ENCODE measurements at places on chromosomes 5 and 9.

GRCh38 chr5:9495121-9495520 lies 50.8 kb downstream of the SEMA5A start:
- DNase-seq = no peak

- no peak for DNase-seq
These were observed 6.2 kb downstream of the GNPDA1 start for GRCh38 chr5:142006363-142007236.

GRCh38 chr5:9905661-9906060 lies 275.5 kb upstream of the TAS2R1 start:
- DNase-seq = no peak

DNA sequence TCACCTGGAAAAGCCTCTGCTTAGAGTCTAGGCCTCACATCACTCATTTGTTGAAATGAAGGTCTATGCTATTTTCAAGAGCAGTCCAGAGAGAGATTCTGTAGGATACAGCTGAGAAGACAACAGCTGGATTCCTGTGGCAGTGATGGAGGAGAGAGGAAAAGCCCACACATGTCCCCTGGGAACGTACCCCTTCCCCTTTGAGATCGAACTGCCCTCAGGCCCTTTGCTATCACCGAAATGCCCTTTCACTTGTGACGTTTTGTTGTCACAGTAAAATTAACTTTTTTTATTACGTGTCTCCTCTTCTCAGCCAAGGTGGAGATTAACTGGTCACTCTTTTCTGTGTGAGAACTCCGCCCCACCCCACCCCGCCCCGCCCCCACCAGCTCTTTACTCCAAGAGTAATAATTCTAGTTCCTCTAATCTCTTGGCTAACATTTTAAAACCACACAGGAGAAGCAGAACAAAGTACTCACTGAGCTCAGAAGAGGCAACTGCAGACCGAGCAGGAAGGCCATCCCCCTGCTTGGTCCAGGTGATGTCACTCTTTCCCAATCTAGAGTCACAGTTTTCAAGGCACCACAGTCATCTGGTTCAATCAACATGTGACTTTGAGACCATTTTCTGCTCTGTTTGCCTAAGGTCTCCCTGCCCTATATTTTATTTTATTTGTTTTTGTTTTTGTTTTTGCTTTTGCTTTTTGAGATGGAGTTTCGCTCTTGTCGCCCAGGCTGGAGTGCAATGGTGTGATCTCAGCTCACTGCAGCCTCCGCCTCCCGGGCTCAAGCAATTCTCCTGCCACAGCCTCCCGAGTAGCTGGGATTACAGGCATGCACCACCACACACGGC lies 105.6 kb downstream of the SUSD1 start:
- no peak for DNase-seq

DNA sequence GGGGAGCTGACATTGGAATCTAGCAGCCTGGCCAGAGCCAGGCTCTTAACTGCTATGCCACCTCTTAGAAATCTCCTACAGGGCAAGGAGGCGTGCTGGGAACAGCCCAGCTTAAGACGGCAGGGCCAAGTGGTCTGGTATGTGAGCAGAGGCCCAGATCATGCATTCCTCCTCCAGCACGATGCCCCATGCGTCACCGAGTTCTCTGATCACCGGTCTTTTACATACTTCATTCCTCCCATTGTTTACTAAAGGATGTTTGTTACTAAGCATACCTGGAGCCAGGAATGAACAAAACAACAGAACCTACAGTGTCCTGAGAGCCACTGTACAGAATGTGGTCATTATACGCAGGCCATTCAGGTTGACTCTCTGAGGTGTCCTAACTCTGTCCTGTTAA lies 73.8 kb downstream of the TRIO start:
- no peak for DNase-seq

DNA sequence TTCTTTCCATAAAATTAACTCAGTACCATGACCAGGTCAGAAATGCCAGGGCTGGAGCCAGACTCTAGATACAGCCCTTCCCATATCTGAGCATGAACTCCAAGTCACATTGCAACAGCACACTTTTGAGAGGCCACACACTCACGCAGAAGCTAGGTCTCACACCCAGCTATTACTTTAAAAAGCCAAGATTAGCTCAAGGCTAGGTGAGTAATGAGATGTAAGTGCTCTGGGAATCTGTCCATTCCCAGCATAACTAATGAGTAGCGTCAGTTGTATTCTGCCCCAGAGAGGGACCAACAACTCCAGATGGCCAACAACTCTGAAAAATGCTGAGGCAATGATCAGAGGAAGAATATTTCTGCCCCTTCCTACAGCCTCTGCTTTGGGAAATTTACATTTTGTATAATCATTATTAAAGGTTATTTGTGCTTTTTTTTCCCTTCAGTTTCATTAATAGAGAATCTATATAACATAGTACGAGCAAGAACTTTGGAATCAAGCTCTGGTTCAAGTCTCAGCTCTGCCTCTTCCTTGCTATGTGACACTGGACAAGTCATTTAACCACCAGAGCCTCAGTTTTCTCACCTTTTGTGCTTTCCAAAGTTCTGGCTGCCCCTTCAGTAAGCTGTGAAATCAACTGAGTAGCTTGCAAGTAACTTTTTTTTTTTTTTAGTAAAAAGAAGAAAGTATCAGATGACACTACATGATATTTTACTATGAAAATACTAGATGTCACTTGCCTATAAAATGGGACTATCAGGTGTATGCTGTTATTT lies 118.3 kb downstream of the NR6A1 start:
- DNase-seq = peak; percentile 82

DNA sequence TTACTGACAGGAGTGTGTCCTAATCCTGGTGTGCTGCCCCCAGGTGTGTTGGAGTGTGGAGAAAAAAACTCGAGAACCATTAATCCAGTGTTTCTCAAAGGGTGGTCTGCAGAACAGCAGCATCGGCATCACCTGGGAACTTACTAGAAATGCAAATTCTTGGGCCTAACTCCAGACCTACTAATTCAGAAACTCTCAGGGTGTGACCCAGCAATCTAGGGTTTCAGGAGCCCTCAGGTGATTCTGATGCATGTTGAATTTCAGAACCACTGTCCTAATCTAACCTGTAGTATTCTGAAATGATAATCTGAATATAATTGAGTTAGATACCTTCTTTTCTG lies 30.0 kb upstream of the IL6ST start:
- no peak for DNase-seq

DNA sequence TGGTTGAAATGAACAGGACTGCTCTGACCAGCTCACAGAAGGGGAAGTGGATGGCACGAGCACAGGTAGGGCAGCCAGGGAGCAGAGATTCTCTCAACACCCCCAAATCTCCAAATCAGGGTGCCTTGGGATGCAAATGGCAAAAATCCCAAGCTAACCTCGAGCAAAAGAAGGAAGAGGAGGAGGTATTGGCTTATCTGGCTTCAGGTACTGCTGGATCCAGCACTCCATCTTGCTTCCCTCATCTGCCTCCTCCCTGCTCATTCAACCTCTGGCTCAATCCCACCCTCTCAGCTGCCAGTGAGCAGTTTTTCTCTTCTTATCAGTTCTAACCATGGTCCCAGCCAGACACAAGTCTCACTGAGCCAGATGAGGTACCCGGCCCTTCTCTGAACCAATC lies 41.6 kb upstream of the GGTA1 start:
- no peak for DNase-seq

- peak; percentile 2 for DNase-seq
These were observed 596 bp upstream of the ADAMTS6 start for GRCh38 chr5:65482296-65482735.

- peak; percentile 38 for DNase-seq
These were observed 171.1 kb downstream of the TARS1 start for GRCh38 chr5:33611877-33612276.

- no peak for DNase-seq
These were observed 189.0 kb downstream of the SEC61B start for GRCh38 chr9:99411068-99411467.

DNA sequence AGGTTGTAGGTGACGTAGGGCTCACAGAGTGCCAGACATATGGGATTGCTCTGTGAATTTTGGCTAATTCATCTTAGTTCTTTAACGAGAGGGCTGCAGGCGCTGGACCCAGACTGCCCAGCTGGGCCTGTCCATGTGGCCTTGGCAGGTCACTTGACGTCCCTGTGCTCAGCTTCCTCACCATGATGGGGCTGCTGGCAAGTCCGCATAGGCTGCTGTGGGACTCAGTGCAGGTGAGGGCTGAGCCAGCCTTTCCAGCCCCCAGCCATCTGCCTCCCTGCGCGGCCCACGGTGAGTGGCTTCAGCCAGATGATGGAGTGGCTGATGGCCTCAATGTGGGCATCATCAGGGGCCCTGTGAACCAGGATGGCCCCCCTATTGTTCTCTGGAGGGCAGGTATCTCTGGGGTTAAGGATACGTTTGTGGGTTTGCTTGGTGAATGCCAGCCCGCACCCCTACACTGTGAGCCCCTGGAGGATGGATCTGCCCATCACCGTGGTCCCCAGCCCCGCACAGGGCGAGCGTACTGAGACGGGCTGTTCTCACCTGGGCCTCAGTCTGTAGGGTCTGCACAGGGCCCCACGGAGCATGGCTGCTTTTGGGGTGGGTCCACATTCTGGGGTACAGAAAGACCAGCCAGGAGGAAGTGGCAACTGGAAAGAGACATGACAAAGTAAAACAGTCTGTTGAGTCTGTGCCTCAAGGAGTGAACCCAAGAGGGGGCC lies 3.7 kb downstream of the CARD19 start:
- no peak for DNase-seq

DNA sequence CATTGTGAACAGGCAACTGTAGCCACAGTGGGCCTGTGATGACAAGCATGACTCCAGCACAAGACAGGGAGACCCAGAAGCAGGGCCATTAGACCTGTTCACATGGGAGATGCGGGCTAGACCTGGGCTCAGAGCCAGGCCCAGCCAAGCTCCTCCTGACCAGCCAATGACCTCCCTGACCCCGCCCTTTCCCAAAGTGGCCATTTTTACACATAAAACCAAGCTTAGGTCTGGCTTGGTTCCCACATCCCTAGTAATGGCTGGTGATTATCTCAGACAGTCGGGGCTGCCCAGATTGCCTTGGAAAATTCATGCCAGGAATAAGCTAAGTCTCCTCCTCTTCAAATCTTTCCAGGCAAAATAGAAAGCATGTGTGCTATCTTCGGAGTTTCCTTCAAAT lies 94.1 kb downstream of the FRMD3 start:
- DNase-seq = no peak

DNA sequence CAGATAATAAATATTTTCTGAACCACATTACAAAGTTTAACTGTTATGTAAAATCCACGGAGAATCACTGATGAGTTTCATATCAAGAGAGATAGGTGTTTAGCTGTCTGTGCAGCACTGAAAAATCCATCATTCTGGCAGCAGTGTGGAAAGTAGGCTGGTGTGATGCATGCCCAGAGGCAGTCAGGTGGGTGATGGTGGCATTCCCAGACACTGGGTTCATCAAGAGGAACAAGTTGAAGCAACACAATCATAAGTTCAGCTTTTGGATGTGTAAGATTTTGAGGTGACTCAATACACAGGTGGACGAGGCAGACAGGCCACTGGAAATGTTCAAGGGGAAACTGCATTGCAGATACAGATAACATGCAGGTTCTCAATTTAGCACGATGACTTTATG lies 11.9 kb downstream of the DNAH5 start:
- no peak for DNase-seq

GRCh38 chr9:92385001-92385400 lies 19.4 kb downstream of the OGN start:
- no peak for DNase-seq

- no peak for DNase-seq
These were observed 42.1 kb upstream of the EEIG1 start for GRCh38 chr9:128022886-128023285.

- DNase-seq = no peak
These were observed 73.4 kb upstream of the FBXW11 start for GRCh38 chr5:172079876-172080275.

GRCh38 chr9:85543196-85543595 lies 198.6 kb downstream of the AGTPBP1 start:
- no peak for DNase-seq

DNA sequence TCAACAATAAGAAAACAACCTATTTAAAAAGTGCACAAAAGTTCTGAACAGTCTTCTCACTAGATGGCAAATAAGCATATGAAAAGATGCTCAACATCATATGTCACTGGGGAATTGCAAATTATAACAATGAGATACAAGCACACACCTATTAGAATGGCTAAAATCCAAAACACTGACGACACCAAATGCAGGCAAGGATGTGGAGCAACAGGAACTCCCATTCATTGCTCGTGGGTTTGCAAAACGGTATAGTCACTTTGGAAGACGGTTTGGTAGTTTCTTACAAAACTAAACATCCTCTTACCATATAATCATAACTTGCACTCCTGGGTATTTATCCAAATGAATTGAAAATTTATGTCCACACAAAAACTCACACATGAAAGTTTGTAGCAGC lies 100.9 kb upstream of the TBC1D2 start:
- no peak for DNase-seq

- no peak for DNase-seq
These were observed 154.2 kb downstream of the TMC1 start for GRCh38 chr9:72675586-72675985.

DNA sequence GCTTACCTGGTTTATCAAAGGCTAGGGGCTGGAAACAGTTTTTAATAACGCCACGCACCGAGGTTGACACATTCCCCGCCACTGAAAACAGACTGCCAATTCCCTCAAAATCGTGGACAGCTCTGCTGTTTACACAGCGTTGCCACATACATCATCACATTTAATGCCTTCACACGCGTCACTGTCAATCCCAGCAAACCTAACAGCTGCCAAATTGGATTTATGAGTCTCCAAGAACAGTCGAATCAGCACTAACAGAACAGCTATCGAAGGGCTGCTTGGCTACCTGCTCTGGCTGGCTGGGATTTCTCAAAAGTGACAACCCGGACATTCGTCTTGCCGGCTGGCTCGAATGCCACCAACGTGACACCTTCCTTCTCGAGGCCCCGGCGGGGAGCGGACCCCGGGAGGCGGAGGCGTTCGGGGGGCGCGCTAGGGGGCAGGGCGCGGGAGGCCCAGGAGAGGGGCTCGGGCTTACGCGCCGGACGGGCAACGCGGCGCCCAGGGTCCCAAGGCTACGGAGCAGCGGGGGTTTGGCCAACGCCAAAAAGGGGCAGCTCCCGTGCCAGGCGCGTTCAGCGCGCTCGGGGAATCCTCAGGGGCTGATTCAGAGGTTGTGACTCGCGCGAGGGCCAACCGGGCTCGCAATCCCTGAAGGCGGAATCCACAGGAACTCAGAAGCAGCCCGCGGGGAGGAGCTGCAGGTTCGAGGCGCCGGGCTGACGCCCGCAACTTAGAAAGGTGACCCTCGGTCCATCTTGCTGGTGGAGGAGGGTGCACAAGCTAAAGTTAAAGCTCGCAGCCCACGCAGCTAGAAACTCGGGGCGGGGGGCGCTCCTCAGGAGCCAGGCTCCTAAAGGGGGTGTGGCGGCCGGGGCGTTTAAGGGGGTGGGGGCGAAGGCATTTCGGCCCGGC lies 1.2 kb downstream of the CDC14B start:
- DNase-seq = peak; percentile 31

GRCh38 chr5:84673785-84674184 lies 289.1 kb upstream of the EDIL3 start:
- no peak for DNase-seq
